ENCODE measurements at places on chromosomes 5 and 9.

DNA sequence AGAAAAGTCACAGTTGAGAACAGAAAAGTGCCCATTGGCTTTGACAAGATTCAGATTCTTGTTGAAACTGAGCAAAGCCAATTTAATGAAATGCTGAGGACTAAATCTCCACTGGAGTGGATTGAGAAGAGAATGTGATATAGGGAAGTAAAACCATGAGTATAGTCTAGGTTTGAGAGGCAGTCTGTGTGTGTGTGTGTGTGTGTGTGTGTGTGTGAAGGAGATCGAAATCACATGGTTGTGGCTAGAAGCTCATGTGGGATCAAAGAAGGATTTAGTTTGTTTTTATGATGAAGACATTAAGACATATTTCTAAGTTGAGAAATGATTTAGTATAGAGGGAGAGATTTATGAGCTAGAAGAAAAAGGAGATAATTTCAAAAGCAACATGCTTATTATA lies 275.7 kb upstream of the DAB2 start:
- no peak for DNase-seq

GRCh38 chr9:2824564-2824963 lies 19.3 kb downstream of the PUM3 start:
- no peak for DNase-seq

- DNase-seq, result no peak
Measured at GRCh38 chr5:163342306-163342705, 95.1 kb upstream of the CCNG1 start.

DNA sequence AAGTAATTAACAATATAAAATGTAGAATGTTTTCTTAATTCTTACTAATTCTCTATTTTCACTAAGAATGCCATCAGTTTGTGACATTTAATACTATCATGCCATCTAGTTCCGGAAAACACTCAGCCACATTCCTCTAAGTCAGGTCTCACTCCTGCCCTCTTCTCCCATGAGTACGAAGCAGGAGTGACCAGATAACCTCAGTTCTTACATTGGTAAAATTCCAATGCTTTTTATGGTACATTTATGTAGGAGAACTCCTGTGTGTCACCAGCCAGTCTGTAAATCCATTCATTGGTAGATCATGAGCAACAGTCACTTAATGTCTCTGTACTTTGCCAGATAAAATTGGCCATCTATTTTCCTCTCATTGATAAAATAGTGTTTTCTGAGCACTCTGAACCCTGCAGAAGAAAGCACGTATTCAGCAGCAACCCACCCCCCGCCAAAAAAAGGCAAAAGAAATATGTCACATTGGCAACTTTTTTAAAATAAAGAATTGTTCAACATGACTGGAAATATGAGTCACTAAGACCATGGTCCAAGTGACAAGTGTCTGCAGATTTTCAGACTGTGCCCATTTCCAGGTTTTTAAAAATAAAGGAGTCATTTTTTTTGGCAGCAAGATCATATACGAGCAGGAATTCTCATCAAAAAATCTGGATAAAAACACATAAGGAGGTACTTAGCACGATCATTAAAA lies 11.8 kb downstream of the GLIS3 start:
- no peak for DNase-seq

DNA sequence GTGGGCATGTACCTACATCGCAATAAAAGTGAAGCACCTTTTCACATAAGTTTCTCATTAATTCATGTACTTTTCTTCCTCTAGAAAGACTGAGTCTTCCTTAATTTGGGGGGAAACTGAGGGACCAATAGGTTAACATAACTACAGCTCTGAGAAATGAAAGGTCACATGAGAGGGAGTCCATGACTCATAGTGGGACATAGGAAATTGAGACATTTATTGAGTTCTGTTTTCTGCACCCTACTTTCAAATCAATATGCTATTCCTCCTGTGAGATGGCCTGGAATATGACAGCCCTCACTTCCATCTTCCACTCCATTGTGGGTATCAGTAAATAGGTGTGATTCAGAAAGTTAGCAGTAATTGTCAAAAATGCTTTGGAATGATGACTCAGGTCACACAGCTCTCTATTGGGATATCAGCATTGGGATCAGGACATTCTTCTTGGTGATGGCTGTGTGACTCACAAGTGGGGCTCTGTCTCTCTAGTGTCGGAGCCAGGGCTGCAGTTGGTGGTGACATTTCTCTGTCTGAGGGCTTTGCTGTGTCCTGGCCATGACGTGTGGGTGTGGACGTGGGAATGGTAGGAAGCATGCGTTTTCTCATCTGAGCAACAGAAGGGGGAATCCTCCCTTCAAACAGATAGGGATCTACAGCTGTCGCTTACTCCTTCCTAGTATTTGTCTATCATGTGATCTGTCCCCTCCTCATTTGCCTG lies 125.0 kb downstream of the TRIO start:
- no peak for DNase-seq

- DNase-seq, result no peak
Measured at GRCh38 chr5:160171666-160172065, 52.4 kb upstream of the PWWP2A start.

- DNase-seq, result no peak
Measured at GRCh38 chr5:14256026-14256690, 113.0 kb downstream of the TRIO start.

DNA sequence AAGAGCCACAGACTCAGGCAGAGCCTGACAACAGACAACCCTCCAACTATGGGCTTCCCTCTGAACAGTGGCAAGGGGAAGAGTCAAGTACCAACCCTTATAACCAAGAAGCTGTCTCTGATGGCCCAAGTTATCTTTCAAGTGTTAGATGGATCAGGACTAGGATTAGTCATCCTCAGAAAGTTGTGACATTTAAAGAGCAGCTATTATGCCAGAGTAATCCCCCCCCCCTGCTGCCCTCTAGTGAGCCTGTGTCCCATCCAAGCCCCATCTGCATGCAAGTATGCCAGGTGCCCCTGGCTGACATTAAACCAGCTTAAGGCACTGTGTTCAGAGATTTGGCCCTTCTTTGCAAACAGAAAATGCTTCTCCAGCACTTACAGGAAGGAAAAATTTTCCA lies 16.8 kb upstream of the SPATA31D1 start:
- DNase-seq, result no peak

DNA sequence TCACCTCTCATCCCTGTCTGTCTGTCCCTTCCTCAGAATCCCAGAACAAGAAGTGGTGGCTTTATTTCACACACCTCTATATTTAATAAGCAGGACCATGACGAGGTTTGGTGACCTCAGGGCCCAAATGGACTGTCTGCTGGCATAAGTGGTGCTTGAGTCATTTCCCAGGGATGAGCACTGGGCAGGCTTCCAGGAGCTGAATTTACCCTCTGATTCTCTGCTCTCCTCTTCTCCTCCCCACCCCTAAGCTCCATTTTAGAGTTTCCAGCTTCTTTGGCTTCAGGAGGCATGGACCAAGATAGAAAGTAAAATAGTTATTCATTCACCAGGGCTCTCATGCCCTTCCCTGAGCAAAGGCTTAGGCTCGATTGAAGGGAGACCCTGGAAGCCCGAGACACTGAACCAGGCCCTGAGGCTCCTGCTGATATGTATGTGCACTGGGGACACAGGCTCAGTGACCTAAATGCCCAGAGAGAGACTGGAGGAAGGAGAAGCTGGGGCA lies 69.1 kb downstream of the PPARGC1B start:
- no peak for DNase-seq

GRCh38 chr5:89080467-89081116 lies 197.6 kb upstream of the MEF2C start:
- no peak for DNase-seq

DNA sequence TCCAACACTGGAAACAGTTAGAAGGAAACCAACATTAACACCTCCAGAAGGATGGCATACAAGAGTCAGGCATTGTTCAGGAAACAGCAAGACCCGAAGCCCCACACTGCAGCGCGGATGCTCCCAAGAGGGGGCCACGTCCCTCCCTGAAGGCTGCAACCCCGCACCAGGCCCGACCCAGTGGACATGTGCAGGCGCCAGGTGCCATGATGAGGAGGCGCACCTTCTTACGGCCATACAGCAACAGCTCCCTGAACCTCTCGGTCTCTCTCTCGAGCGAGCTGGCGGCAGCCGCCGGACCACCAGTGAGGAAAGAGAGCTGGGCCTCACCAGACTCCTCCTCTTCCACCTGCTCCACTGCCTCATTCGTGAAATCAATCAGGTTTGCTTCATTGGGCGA lies 20.2 kb downstream of the SEC16A start:
- DNase-seq, result no peak

GRCh38 chr9:135565636-135566035 lies 4.1 kb downstream of the PAEP start:
- no peak for DNase-seq

- DNase-seq, result no peak
Measured at GRCh38 chr9:38044706-38045105, 24.3 kb downstream of the SHB start.

DNA sequence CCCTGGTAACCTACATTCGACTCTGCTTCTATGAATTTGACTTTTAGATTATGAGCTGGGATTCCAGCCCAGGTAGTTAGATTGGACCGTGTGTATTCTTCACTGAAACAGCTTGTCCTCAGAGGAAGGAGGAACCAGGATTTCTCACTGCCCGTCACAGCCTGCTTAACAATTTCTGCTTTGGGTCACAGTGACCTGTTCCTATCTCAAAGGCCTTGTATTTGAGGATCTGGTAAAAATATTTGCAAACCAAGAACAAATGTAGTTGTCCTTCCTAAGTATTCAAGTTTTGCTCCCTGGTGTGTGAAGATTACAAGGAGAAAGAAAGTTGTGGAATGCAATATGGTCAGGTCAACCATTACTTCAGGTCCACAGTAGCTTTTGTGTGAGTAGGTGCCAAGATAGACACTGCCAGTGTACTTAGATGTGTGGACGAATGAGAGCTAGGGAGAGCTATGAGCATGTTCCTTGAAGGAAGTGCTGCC lies 55.1 kb downstream of the KIF4B start:
- DNase-seq, result no peak

DNA sequence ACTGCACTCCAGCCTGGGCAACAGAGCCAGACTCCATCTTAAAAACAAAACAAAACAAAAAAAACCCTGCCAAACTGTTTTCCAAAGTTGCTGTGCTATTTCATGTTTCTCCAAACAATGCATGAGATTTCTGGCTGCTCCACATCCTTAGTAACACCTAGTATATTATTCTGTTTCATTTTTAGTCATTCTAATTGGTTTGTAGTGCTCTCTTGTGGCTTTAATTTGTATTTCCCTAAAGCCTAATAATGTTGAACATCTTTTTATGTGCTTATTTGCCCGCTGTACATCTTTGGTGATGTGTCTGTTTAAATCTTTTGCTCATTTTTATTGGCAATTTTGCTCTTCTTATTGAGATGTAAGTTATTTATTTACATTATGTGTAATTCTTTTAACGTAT lies 18.4 kb upstream of the TTC1 start:
- DNase-seq, result no peak

DNA sequence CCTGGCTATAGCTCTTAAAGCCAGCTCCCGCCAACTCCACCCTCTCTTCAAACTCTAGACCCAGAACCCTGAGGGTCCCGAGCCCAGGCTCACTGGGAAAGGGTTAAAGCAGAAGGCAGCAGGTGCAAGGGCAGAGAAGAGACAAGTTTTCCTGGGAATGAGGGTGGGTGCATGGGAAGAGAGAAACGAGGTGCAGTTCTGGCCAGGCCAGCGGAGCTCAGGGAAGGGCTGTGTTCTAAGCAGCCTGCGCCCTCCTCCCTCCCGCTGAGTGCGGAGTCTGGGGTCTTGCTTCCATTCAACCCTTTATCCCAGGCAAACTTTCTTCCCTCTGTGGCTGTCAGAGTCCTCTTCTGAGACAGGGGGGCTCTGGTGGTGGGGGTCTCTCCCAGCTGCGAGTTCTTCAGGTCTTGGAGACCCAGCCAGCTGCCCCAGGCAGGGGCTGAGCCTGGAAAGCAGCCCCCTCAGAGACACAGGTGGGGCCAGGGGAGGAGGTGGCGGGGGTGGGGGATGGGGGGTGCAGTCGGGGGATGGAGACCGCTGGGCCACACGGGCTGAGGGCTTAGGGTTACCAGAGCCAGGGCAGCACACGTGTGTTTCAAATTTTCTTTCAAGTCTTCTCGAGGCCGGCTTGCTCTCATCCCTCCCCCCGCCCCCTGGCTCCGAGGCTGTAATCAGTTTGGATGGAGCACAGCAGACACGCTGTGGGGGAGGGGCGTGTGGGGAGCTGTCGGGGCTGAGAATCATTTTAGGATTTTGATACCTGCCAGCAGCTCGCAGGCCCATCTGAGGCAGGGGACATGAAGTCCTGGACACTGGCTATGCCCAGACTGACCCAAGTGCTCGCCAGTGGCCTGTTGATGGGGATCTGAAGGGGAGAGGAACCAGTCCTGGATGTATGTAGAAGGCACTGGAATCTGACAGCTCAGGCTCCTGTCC lies 169.6 kb upstream of the SMIM23 start:
- DNase-seq, result no peak

DNA sequence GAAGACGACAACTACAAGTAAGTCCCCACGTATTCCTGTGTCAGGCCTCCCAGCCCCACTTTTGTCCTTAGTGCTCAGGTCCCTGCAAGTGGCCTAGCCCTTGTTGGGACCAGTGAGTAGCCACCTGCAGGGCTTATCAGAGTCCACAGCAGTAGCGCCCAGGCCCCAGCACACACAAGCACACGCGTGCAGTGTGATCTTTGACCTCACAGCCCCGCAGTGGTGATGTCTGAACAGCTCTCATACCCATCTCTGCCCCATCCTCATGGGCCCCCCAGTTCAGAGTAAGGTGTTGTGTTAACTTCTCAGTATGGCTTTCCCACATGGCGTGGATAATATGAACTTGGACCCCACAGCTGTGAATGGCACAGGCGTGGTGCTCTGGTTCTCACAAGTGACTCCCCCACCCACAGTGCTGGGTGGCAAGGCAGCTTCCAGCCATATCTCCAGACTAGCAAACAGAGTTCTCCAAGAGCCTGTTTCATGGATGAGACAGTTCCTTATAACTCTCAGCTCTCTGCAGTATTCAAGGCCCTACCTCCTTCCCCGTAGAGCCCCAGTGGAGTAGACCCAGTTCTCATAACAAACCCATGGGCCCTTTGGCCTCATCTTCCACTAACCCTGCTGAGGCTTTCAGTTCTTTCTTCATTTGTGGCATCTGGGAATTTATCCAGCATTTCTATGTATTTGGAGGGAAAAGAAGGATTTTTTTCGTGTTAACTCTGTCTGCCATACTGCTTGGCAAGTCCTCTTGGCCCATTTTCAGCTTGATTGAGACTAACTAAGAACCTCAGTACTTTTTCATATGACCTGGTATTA lies 46.5 kb upstream of the ANGPTL2 start:
- DNase-seq, result no peak

GRCh38 chr5:172624996-172625964 lies 15.8 kb upstream of the NEURL1B start:
- DNase-seq, result no peak

- no peak for DNase-seq
Measured at GRCh38 chr5:100796851-100797250, 106.2 kb downstream of the ST8SIA4 start.

GRCh38 chr5:138109463-138110265 lies 25.8 kb downstream of the WNT8A start:
- no peak for DNase-seq

- DNase-seq, result no peak
Measured at GRCh38 chr5:81167544-81167943, 65.6 kb upstream of the CKMT2 start.

Data from CD4-positive, alpha-beta T cell treated with Interleukin-10 for 1 hour (primary cell).